GM10248 (cell line): ENCODE measurements at places on chromosomes 3 and 15.

GRCh38 chr3:63207066-63207590 lies 71.0 kb upstream of the SYNPR start:
- DNase-seq: no peak

DNA sequence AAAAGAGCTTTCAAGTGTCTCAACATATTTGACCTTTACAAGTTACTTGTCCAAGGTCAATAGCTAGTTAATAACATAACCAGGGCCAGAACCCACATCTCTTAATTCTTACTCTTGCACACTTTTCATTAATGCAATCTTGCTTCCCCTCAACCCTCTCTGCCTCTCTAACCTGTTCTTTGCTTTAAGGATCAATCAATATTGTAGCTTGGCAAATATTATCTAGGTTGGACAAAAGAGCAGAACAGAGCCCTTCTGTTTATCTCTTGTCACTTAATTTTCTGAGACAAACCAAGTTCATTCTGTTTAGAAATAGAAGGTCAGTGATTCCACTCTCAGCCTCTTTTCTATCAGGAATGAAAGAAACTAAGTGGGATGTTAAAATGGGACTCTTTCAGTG lies 180.5 kb downstream of the USP13 start:
- no peak for DNase-seq

DNA sequence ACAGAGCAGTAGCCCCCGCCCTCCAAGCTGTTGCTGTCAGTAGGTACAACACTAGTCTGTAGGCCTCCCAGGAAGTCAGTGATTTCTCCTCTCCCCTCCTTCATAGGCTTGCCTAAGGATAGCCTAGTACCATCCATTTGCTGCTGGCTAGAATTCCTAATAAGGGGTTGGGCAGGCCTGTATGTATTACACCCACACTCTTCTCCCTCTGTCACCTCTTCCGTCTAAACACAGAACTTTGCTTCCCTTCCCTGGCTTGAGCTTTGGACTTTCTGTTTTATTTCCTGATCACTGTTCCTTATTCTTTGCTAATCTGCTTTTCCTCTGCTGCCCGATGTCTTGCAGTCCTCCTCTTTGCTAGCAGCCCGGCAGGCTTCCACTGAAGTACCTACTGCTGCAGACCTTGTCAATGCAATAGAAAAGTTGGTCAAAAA lies 93.4 kb upstream of the UMPS start:
- no peak for DNase-seq

GRCh38 chr3:123096731-123097130 lies 29.9 kb downstream of the PDIA5 start:
- no peak for DNase-seq

DNA sequence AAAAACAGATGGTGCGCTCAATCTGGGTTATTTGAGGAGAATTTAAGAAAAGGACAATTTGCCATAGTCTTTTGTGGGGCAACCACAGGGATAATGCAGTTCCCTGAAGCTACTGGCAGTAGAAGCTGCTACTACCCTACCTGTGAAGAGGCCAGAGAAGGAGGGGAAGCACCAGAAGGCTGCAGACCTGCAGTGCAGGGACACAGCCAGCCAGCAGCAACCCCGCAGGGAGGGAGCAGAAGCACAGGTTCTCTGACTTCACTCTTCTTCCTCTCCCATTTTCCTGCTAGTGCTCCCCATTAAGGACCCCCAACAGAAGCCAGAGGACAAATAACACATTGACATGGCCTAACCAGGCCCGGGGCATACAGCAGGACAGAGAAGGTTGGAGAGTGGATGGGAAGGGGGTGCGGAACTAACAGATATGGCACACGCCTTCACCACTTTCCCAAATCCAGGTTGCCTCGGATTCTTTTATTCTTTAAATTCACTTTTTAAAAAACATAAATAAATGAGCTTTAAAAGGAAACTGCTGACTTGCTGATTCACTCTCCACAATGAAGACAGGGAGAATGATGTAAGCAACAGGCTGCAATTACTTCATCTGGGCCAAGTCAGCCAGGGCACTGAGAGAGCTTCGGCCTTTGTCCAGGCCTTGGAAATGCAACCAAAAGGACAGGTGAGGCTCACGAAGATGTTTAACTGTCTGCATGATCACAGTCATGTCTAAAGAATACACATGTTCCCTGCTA lies 30.1 kb downstream of the POPDC2 start:
- no peak for DNase-seq

DNA sequence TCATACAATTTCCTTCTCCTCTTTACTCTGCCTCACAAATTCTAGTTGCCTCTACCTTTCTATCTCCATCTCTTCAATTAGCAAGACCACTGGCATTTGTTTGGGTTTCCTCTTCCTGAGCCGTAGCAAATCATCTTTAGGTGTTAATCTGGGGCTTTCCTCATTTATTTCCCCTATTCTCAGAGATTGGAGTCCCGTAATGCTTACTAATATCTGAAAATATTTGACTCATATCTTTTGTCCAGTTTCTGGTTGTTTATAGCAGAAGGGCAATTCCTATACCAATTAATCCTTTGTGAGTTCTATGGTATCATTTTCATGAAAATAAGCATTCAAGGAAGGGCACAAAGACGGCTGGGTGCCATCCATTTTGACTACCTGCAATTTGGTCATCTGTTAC lies 103.7 kb downstream of the NR2E3 start:
- DNase-seq: peak; percentile 34

DNA sequence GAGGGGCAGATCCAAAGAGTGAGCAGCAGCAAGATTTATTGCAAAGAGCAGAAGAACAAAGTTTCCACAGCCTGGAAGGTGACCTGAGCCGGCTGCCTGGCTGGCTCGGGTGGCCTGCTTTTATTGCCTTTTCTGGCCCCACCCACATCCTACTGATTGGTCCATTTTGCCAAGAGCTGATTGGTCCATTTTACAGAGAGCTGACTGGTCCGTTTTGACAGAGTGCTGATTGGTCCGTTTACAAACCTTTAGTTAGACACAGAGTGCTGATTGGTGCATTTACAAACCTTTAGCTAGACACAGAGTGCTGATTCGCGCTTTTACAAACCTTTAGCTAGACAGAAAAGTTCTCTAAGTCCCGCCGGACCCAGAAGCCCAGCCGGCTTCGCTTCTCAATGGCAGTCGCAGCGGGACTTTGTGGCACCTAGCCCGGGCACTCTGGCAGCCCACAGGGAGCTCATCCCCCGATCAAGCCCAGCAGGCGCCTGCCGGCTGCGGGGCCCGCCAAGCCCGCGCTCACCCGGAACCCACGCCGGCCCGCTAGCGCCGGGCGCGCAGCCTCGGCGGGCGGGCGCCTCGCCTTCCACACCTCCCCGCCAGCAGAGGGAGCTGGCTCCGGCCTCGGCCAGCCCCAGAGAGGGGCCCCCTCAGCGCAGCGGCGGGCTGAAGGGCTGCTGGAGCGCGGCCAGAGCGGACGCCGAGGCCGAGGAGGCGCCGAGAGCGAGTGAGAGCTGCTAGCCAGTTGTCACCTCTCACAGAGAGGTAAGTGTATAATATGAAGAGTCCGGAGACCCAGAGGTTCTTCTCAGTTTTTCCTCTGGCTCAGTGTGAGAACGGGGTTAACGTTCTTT lies 339.2 kb downstream of the CHL1 start:
- DNase-seq: no peak

DNA sequence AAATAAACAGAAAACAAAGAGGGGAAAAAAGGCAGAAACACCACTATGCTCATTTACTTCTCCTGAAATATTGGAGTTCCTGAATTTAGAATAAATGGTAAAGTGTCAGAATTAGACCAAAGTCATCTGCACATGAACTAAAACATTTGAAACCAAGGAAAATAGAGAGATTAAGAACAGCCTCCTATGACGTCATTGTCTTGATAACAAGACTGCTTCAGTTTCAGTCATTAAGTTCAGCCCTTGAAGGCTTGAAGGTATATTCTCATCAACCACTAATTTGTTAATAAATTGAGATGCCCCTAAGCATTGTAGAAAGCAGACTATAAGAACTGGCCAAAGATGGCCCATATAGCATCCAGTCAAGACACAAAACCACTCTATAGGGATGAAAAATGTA lies 2.5 kb downstream of the SUMF1 start:
- DNase-seq: no peak

GRCh38 chr15:22944651-22945050 lies 35.5 kb downstream of the CYFIP1 start:
- no peak for DNase-seq

- no peak for DNase-seq
These were observed 13.4 kb upstream of the NR2F2 start for GRCh38 chr15:96316953-96317629.

DNA sequence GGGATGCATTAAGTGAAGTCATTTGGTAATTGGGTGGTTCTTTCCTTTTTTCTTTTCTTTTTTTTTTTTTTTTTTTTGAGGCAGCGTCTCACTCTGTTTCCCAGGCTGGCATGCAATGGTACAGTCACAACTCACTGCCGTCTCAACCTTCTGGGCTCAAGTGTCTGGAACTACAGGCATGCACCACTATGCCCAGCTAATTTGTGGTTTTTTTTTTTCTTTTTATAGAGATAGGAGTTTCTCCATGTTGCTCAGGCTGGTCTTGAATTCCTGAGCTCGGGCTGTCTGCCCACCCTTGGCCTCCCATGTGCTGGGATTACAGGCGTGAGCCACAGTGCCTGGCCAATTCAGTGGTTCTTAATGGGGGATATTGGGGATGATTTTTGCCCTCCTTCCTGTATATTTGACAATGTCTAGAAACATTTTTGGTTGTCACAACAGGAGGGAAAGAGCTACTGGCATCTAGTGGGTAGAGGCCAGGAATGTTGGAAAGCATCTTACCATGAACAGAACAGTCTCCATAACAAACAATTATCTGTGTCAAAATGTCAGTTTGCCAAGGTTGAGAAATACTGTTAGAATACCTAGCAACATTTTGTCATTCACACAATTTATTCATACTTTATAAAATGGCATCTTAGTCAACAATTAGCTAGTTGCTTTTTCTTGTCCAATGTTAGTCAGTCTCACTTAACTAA lies 79.4 kb upstream of the CNTN3 start:
- no peak for DNase-seq

GRCh38 chr3:18712713-18713576 lies 287.8 kb upstream of the SATB1 start:
- DNase-seq: no peak

GRCh38 chr3:172177046-172177445 lies 137.7 kb downstream of the FNDC3B start:
- DNase-seq: no peak

DNA sequence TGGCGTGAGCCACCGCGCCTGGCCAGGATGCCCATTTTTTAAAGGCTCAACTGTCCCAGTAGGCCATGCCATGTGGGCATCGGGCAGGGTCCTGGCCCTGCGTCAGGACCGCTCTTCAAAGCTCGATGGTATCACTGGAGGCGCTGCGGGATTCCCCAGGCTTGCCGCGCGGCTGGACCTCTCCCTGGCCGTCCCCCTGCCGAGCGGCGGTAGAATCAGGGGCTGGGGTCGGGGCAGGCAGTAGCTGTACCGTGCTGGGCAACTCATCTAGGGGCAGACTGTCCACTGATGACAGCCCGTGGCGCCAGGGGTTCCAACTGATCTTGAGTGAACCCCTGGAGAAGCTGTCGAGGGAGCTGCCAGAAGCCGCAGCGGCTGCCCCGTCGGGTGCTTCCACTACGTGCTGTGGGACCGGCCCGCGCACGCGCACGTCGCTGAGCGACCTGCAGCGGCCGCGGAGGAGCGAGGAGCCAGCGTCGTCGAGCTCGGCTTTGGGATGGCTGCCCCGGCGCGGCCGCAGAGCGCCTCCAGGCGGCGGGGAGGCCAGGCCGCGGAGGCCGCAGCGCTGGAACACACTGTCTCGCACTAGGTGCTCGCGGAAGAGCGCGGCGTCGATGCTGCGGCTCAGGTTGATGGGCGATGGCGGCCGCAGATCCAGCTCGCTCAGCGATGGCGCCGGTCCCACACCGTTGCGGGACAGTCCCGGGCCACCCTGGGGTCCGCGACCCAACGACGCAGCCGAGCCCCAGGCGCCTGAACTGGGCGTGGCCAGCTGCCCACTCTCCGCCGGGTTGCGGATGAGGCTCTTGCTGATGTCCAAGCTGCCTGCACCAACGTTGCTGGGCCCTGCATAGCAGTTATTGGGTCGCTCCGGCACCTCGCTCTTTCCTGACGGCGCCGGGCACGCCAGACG lies 5.8 kb downstream of the PRRT3 start:
- DNase-seq: peak; percentile 67

GRCh38 chr3:11532931-11533391 lies 110.8 kb downstream of the VGLL4 start:
- DNase-seq: no peak

DNA sequence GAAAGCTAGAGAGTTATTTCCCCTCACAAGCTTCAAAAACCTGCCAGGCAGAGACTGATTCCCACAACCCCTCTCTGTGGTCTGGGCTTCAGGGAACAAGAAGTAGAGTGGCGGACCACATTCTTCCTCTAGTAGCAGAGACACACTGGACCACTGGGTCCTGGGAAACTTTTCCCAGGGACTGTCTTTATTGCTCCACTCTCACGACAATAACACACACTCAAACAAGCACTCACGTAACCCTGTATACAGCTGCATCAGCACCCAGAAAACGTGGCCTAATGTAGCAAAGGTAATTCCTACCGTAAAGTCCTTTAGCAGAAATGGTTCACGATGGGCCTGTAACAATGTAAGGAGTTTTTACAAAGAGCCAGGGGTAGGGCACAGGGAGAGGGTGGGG lies 27.6 kb downstream of the CPOX start:
- no peak for DNase-seq

- no peak for DNase-seq
These were observed 54.5 kb upstream of the GATA2 start for GRCh38 chr3:128547368-128547987.

DNA sequence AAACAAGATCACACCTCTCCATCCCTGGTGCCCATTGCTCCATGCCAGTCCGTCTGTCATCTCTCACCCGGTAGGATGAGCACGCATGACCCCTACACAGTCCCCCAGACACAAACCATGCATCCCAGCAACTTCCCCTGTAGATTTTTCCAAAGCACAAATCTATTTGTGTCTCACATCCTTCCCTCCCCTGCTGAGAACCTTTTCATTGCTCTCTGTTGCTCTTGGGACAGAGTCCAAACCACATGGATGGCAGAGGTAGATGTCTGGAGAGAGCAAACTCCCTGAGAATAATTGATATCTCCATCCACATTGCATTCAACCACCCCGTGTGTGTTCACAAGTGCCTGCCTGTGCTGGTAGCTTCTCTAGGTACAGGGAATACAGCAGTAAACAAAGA lies 29.9 kb upstream of the LRTM1 start:
- no peak for DNase-seq

DNA sequence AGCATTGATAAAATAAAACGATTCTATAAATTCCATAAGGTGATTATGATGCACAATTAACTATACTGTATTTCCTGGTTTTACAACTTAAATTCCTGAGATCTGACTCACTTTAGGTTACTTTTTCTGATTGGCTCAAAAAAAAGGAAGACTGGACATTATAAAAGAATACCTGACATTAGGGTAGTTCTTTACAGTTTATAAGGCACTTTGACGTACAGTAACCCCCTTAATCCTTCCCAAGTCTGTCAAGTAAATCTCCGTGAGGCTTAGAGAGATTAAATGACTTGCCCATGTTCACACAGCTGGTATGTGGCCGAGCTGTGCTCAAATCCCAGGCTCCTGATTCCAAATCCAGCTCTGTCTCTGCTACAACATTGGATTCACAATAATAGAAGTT lies 1.0 kb upstream of the SLTM start:
- DNase-seq: no peak
